SJSA1 (cell line): ENCODE measurements at places on chromosomes 4 and X.

DNA sequence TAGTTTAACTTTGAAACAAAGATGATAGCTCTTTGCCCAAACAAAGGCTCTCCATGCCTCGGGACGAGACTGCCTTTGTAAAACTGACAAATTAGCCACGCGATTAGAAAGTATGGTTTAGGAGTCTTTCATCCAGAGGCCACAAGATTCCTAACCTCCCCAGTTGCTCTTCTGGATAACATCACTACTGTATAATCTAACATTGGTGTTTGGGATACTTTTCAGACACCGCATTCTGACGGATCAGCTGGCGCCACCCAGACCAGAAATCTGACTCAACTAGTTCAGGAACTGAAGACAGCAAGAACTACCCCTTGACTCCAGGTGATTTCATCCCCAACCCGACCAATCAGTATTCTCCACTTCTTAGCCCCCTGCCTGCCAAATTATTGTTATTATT is 98.1 kb upstream of the TEX13D start:
- no peak for DNase-seq

- no peak for DNase-seq
Measured at GRCh38 chr4:169266661-169267060, 4.1 kb downstream of the SH3RF1 start.

GRCh38 chr4:85430697-85431096 is 44.3 kb upstream of the ARHGAP24 start:
- no peak for DNase-seq

DNA sequence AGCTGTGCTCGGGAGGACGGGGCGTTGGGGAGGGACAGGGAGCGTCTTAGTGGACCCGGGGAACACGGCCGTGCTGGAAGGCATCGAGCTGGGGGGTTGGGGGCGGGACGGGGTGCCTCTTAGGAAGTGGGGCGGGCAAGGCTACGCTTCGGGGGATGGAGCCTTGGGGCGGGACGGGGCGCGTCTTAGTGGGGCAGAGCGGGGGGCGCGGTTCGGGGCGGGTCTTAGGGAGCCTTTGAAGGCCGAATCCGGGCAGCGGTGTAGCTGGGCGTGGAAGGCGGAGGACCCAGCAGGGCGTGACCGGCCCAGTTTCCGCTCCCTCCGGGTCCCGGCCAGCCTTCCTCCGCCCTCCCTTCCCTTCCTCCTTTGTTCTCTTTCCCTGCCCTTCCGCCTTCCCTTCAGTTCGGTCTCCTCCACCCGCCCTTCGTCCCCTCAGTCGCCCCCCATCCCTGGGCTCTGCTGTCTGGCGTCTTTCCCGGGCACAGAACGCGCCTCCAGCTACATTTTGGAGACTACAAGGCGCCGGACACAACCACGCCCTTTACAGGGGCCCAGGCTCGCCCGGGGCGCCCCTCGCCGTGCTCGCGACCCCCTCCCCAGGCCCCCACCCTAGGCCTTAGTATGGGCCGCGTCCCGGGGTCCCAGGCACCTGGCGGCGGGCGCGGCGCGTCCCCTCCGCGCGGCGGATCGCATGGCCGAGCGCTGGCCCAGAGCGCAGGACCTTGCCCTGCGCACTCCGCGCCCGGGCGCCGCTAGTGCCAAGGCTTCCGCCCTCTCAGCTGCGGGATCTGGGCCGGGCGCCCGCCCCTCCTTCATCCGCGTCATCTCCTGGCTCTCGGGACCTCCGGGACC is at the start of gene ARSD:
ARSD (minus strand) TSS at position 757 of the 852 bp plus-strand sequence; CDS start at position 693, 64 bp downstream.
- DNase-seq, result peak; percentile 94

DNA sequence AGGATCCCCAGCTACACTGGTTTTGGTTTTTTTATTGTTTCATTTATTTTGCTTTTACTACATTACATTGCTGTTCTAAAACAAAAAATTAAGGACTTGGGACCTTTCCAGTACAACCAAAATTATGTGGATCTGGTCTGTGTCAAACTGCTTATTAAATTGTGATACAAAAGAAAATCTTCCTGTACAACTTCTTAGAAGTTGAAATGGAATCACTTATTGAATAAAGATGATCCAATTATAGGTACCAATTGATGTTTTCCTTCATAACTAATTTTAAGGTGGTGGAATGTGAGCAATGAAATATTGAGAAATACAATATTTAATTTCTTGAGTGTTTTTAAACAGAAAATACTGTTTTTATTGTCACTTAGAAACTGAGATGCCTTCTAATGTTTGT is 67.3 kb downstream of the C4orf46 start:
- no peak for DNase-seq

GRCh38 chrX:16212436-16212835 is 45.2 kb downstream of the MAGEB17 start:
- DNase-seq, result no peak
